ENCODE measurements at places on chromosomes 7 and 10. TPM values are rescaled to one million over a fixed set of nuclear protein-coding genes. Genes with fewer than 3 reads are reported as not detected.

DNA sequence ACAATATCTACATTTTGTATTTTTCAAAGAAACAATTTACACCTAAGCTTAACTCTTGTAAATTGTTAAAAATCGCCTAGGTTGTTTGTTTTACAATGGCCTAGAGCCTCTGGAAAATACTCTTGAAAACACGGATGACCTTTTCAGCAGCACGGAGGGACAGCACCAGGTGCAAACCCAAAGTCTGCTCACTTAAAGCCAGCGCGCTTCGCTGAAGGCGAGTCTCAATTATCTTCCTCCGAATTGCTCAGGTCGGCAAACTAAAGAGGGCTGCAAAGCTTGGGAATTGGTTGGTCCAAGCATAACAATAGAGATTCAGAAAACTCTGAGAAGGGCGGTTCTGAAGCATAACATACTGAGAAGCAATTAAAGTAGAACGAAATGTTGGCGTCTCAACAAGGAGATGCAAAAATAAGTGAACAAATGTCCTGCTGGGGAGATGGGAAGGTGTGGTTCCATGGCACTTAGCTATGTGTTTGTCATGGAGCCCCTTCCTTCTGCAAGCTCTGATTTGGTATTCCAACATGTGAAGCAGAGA, 139.9 kb upstream of the PITRM1 start:
- DNase-seq = no peak

DNA sequence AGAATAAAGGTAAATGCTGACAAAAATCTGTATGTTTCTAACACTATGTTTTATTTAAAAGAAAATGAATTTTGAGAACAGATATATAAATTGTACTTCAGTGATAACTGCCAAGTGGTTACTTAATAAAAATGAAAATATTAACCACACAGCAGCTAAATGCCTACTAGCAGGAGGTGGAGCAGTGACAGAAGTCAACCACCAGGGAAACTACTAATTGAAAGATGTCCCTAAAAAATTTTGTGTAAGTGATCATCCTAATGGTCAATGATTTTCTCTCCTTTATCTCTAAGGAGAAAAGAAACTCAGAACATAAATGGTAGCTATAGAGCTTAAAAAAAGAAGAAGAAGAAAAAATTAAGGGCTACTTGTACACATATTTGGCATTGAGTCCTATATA, 22.9 kb downstream of the WNT16 start:
- DNase-seq = no peak

OPN1SW gene
- polyA plus RNA-seq = not detected

DNA sequence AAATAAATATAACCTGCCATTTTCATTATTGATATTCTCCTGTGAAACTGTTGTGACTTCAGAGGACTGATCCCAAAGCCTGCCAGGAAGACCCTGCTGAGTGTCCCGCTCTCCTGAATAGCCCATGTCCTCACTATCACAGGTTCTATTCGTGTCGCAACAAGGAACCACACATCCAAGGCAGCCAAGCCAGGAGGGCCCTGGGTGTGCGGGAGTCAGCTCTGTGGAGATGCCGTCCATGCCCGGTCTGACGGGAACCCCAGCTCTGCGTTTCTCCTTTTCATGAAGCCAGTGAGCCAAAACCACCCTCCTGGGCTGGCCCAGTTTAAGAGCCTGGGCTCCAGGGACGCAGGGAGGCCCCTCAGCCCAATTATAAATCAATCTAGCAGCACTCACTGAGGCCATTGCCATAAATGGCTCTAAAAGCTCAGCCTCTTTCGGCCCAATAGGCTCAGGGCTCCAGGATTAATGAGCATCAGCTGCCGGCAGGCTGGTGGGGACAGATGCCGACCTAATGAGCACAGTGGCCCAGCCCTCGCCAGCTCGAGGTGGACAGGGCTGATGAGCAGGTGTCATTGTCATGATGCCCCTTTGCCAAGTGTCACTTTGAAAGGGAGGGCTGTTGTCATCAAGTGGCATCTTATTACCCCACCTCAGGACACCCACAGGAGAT, 177.9 kb downstream of the PLXNA4 start:
- DNase-seq = no peak

- no peak for DNase-seq
Measured at GRCh38 chr10:50527442-50528043, 96.2 kb downstream of the SGMS1 start.

FZD8 gene
- 0.76 TPM for polyA plus RNA-seq

DNA sequence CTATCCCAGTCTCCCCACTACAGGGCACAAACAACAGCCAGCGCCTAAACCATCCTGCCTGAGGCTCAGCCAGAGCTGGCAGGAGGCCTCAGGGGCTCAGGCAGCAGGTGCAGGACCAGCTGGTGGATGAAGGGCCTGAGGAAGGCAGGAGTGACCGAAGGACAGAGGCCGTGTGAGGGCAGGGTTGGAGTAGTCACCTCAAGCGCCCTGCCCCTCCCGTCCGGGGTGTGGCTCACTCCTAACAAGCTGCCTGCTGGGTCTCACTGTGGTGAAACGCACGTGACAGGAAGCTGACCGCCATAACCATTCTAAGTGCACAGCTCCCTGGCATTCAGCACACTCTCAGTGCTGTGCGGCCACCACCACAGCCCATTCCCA, 281.1 kb downstream of the ELFN1 start:
- DNase-seq = no peak

IL15RA gene
- 9.6 TPM for polyA plus RNA-seq

DNA sequence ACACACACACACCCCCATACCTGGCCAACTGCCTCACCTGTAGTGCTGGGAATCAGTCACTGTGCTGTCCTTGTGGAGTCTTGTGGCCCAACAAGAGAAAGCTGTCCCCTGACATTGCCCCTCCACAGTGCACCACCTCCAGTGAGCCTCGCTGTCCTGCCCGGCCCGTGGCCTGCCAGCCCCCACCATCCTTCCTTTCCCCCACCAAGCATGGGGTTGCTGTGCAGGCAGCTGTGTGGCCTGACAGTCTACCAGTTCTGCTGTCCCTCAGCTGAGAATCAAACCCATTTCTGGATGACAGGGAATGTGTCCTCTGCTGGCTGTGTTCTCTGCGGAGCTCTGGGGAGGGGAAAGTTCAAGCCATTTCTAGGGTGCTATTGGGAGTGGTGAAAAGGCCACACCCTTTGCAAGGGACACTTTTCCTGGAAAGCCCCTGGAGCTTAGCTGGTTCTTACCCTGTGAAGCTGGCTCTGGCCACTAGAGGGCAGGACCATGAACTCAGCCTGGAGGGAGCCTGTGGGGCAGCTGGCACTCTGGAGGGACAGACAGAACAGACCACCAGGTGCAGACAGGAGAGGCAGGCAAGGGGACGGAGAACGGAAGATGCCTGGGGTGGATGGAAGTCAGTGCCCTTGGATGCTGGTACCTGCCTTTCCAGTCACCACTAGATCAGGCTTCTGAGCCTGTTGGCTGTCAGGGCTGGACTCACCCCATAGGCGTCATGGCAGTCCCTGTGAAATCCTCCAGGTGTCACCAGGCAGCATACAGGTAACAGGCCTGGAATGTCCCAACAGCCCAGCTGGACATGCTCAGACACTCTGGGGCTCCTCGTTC, 10.5 kb upstream of the MTPAP start:
- DNase-seq = peak; percentile 75

PSMA2 gene
- 26.3 TPM for polyA plus RNA-seq

GRCh38 chr10:68366600-68366999, 33.9 kb upstream of the PBLD start:
- no peak for DNase-seq

DNA sequence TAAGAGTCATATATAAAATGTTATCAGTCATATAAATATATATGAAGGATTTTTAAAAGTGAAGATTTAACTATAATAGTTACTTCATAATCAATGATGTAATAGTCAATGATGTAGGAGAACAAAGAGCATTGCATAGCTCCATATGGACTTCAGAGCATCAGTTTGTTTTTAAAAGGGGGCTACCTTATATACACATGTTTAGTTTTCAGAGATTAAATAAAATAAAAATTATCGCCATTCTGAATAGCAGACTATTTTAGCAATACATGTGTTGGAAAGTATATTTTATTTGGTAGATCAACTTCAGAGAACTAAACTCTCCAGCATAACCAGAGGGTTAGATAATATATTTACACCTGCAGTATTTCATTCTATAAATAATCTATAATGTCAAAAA, 29.1 kb upstream of the EPC1 start:
- no peak for DNase-seq

GRCh38 chr10:77909749-77910375, 16.7 kb downstream of the DLG5 start:
- no peak for DNase-seq

Measured in B cell (primary cell).